HCT116 (cell line): ENCODE measurements at places on chromosomes 1 and 21.

DNA sequence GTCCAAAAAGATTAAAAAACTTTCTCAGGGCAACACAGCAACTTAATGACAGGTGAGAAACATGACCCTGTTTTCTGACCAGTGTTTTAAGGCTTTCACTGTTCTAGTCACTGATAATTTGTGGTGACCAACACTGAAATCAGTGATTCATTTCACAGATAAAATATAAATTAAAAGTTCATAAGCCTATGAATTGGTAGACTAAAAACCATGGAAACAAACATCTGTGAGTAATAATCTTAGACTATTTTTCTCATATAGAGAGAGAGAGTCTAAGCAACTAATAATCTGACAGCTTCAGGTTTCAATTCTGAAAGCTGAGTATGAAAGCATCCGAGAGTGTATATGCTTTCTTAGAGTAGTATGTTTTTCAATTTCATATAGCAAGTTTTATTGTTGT is 536.9 kb downstream of the ADGRL2 start:
- DNase-seq = no peak

- peak; percentile 12 for DNase-seq
These were observed 36.0 kb upstream of the IL19 start for GRCh38 chr1:206734499-206735142.

- no peak for DNase-seq
These were observed 138.6 kb upstream of the POGK start for GRCh38 chr1:166700696-166701095.

DNA sequence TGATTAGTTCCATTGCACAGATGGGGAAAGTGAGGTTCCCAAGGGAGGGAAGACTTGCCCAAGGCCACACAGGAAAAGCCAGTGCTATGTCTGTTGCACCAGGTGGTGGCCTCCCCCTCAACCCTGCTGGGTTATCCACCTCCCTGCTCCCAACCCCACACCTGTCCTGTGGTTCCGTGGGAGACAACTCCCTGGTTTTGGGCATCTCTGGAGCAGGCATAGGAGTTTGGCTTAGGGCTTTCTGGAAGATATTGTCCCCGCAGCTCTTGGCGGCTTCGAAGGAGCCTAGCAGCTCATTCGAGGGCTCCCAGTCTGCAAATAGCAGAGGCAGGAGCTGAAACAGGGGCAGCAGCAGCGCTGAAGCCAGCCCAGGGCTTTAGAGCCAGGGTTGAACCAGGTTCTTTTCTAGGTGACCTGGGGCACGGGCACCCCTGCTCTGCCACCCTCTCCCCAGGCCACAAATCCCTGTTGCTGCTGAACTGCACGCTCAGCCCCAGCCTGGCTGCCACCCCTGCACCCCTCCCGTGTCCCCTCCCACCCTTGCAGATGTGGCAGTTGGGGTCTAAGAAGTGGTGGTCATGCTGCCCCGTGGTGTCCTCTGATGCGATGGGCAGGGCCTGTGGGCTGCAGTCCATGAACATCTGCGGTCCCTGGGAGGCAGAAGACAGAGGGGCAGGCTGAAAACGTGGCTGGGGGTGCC is 22.1 kb downstream of the SPOCD1 start:
- DNase-seq = no peak

- no peak for DNase-seq
These were observed 147.6 kb downstream of the DYRK1A start for GRCh38 chr21:37514038-37514667.

- no peak for DNase-seq
These were observed 2.3 kb downstream of the PRXL2B start for GRCh38 chr1:2588661-2589430.
